Right lobe of liver (tissue), 6 donors: ENCODE measurements at places on chromosomes 7 and 10.
A peak's percentile ranks its signal among the peaks of the same experiment; 100 is the strongest.

GRCh38 chr7:16708511-16708910 is 45.0 kb upstream of the TSPAN13 start:
- H3K27ac ChIP-seq, result no peak overlapping the region
- H3K4me3 ChIP-seq, result no peak overlapping the region
- DNase-seq, result no peak

DNA sequence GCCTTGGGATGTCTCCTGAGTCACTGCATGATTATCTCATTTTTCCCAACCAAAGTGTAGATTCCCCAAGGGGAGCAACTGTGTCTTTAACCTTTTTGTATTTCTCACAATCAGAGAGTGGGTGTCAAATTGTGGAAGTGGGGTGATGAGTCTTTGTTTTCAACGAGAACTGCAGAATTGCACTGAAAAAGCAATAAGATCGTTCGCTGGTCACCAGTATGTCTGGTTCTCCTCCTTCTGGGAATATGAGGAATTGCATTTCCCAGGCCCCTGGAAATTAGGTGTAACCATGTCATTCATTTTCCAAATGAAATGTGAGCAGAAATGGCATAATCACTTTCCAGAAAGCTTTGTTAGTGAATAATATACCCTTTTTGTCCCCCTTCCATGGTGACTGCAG is 326.9 kb downstream of the GPAM start:
- no peak overlapping the region for H3K4me3 ChIP-seq
- H3K4me1 ChIP-seq, result no peaks in the 10 kb centered on the region
- no peaks in the 10 kb centered on the region for H3K36me3 ChIP-seq
- DNase-seq, result no peak
- no peak overlapping the region for H3K27ac ChIP-seq
- no peaks in the 10 kb centered on the region for H3K27me3 ChIP-seq

GRCh38 chr7:116952635-116953371 is 498 bp upstream of the ST7 start:
- peak overlapping the region; percentile 71 for H3K4me3 ChIP-seq
- no peaks in the 10 kb centered on the region for H3K36me3 ChIP-seq
- no peaks in the 10 kb centered on the region for H3K27me3 ChIP-seq
- peak; percentile 84 for DNase-seq
- H3K4me1 ChIP-seq, result no peaks in the 10 kb centered on the region

- H3K4me1 ChIP-seq, result no peaks in the 10 kb centered on the region
- no peak overlapping the region for H3K4me3 ChIP-seq
- DNase-seq, result no peak
- no peaks in the 10 kb centered on the region for H3K36me3 ChIP-seq
Observed at GRCh38 chr10:125557801-125558505, 125.0 kb downstream of the TEX36 start.

DNA sequence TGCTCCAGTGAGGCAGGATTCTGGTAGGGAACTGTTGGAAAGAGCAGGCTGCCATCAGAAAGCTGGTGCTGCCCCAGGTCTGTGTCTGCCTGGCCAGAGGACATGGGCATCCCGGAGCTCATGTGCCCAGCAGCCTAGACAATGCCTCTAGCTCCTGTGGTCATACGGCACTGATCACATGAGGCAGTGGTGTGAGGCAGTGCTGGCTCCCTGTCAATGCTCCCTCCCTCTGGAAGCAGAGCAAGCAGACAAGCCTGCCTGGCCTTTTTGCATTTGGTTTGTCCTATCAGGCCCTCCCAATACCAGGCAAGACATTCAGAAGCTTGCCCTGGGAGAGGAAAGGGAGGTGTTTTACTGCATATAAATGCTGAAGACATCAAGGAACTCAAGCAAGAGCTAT is 19.5 kb upstream of the MMP21 start:
- H3K27ac ChIP-seq, result no peak overlapping the region
- H3K4me3 ChIP-seq, result no peak overlapping the region
- H3K27me3 ChIP-seq, result no peaks in the 10 kb centered on the region

DNA sequence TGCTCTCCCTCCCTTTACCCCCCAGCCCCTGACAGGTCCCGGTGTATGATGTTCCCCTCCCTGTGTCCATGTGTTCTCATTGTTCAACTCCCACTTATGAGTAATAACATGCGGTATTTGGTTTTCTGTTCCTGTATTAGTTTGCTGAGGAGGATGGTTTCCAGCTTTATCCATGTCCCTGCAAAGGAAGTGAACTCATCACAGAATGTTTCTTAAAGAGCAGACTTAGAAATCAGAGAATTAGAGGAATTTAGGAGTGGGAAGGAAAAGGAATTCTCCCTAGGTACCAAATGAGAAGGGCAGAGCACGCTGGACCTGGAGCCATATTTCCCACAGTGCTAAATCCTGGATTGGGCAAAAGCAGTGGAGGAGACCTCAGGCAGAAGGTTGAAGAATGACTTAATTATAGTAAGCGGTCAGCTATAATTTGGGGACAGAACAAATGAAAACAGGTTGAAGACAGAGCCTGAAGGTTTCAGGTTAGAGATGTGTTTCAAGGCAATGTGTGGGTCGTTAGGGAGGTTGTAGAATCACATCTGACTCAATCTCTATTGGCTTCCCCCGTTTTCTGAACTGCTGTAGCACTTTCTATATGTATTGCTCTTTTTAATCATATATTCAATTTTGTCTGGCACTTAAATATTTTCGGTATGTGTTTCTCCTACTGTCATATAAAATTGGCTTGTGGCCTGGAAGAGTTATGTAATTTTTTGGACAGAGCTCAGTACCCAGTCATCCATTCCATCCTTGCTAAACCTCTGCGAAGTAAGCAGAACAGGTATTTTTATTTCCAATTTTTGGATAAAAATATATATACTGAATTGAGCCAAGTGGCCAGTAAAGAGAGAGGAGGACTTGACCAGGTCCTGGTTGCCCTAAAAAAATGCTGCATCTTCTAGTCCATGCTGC is 210.5 kb upstream of the KLF6 start:
- H3K4me1 ChIP-seq, result no peaks in the 10 kb centered on the region
- DNase-seq, result no peak
- H3K4me3 ChIP-seq, result no peak overlapping the region
- no peaks in the 10 kb centered on the region for H3K36me3 ChIP-seq
- H3K27ac ChIP-seq, result no peak overlapping the region
- H3K27me3 ChIP-seq, result no peaks in the 10 kb centered on the region

GRCh38 chr7:156833312-156833711 is 59.7 kb downstream of the LMBR1 start:
- no peak for DNase-seq
- H3K27ac ChIP-seq, result no peak overlapping the region
- H3K36me3 ChIP-seq, result no peaks in the 10 kb centered on the region
- H3K4me1 ChIP-seq, result no peaks in the 10 kb centered on the region
- no peaks in the 10 kb centered on the region for H3K27me3 ChIP-seq

GRCh38 chr7:93014410-93014809 is 103.4 kb downstream of the SAMD9 start:
- no peak overlapping the region for H3K27ac ChIP-seq
- no peak overlapping the region for H3K4me3 ChIP-seq
- DNase-seq, result no peak
- no peaks in the 10 kb centered on the region for H3K4me1 ChIP-seq
- H3K27me3 ChIP-seq, result no peaks in the 10 kb centered on the region

GRCh38 chr10:50554995-50555568 is 68.7 kb downstream of the SGMS1 start:
- H3K4me1 ChIP-seq, result no peaks in the 10 kb centered on the region
- no peak overlapping the region for H3K4me3 ChIP-seq
- no peaks in the 10 kb centered on the region for H3K27me3 ChIP-seq
- no peaks in the 10 kb centered on the region for H3K36me3 ChIP-seq
- no peak for DNase-seq
- H3K27ac ChIP-seq, result no peak overlapping the region

GRCh38 chr7:16223963-16224707 is 197.2 kb downstream of the CRPPA start:
- no peaks in the 10 kb centered on the region for H3K27me3 ChIP-seq
- no peaks in the 10 kb centered on the region for H3K36me3 ChIP-seq
- H3K4me1 ChIP-seq, result no peaks in the 10 kb centered on the region
- no peak for DNase-seq
- no peak overlapping the region for H3K27ac ChIP-seq

GRCh38 chr10:69397972-69398371 is 18.7 kb downstream of the TACR2 start:
- no peak overlapping the region for H3K27ac ChIP-seq
- no peak for DNase-seq
- H3K4me3 ChIP-seq, result no peak overlapping the region
- H3K27me3 ChIP-seq, result no peaks in the 10 kb centered on the region

- no peaks in the 10 kb centered on the region for H3K4me1 ChIP-seq
- H3K4me3 ChIP-seq, result no peak overlapping the region
- H3K36me3 ChIP-seq, result no peaks in the 10 kb centered on the region
- H3K27ac ChIP-seq, result no peak overlapping the region
Observed at GRCh38 chr7:102415685-102416225, 17.6 kb upstream of the ORAI2 start.

- no peaks in the 10 kb centered on the region for H3K36me3 ChIP-seq
- H3K4me3 ChIP-seq, result no peak overlapping the region
- no peaks in the 10 kb centered on the region for H3K4me1 ChIP-seq
- no peaks in the 10 kb centered on the region for H3K27me3 ChIP-seq
- H3K27ac ChIP-seq, result no peak overlapping the region
- DNase-seq, result no peak
Observed at GRCh38 chr7:71131256-71132126, 453 bp upstream of the GALNT17 start.

- no peak overlapping the region for H3K27ac ChIP-seq
- no peaks in the 10 kb centered on the region for H3K27me3 ChIP-seq
- H3K36me3 ChIP-seq, result no peaks in the 10 kb centered on the region
- no peaks in the 10 kb centered on the region for H3K4me1 ChIP-seq
- no peak overlapping the region for H3K4me3 ChIP-seq
- DNase-seq, result no peak
Observed at GRCh38 chr7:154836021-154836448, 166.9 kb downstream of the PAXIP1 start.

- peaks cover 3% of the 10 kb centered on the region for H3K36me3 ChIP-seq
- no peak for DNase-seq
- H3K4me1 ChIP-seq, result no peaks in the 10 kb centered on the region
- H3K4me3 ChIP-seq, result peak overlapping the region; percentile 71
- H3K27ac ChIP-seq, result peak overlapping the region; percentile 78
Observed at GRCh38 chr7:112789453-112789816, 758 bp downstream of the TMEM168 start.

- no peaks in the 10 kb centered on the region for H3K36me3 ChIP-seq
- H3K27ac ChIP-seq, result no peak overlapping the region
- no peaks in the 10 kb centered on the region for H3K27me3 ChIP-seq
- H3K4me3 ChIP-seq, result no peak overlapping the region
- H3K4me1 ChIP-seq, result no peaks in the 10 kb centered on the region
Observed at GRCh38 chr7:42053834-42054233, 183.2 kb downstream of the GLI3 start.

DNA sequence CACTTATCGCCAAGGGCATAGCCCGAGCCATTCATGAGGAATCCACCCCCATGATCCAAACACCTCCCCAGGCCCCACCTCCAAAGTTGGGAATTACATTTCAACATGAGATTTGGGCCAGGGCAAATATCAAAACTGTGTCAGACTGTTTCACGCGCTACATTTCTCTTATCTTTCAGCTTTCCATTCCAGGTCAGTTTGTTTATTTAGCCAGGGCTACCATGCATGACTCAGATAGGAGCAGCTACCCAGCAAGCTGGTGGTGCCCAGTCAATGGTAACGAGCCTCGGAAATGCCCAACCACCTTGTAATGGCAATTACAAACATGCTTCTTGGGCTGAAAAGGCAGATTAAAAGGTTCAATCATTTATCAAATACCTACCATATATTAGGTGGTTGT is 43.6 kb upstream of the BAMBI start:
- no peaks in the 10 kb centered on the region for H3K27me3 ChIP-seq
- H3K27ac ChIP-seq, result no peak overlapping the region
- peak; percentile 25 for DNase-seq
